Stimulated activated CD8-positive, alpha-beta memory T cell treated with anti-CD3 and anti-CD28 coated beads, Interleukin-7, amount 100 ng/mL, for 48 hours (primary cell): ENCODE measurements at places on chromosomes 4 and X.

- no peak for DNase-seq
These were observed 15.0 kb upstream of the ENAM start for GRCh38 chr4:70613306-70614183.

GRCh38 chrX:7993873-7994272 lies 66.7 kb upstream of the PNPLA4 start:
- no peak for DNase-seq

DNA sequence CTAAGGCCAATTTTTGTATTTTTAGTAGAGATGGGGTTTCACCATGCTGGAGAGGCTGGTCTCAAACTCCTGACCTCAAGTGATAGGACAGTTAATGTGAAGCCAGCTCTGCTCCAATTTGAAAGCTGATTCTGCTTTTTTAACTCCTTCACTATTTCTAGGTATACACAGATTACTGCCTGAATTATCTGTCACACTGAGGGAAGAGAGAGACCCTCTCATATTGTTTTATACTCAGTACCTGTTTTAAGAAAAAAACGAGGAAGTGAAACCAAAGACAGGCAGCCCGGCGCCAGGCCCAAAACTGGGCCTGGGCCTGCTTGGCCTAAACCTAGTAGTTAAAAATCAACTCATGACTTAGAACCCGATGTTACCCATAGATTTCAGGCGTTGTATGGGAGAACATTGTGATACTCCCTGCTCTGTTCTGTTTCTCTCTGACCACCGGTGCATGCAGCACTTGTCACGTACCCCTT lies 1601.5 kb upstream of the PCDH10 start:
- DNase-seq = no peak

DNA sequence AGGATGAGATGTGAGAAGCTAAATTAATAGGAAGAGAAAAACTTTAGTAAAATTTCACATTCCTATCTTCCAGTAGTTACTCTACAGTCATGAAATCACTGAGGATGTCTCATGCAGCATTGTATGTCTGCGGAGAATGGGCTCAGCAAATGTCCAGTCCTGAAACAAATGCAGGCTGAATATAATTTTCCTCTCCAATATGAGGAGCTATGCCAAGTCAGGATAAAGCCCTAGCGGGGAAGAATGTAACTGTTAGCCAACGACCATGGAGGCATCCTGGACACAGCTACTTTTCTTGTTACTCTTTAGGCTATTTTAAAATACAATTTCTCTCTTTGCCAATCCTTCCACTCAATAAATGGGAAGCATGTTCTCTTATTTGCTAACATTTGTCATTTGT lies 127.7 kb downstream of the PRKX start:
- DNase-seq = no peak

DNA sequence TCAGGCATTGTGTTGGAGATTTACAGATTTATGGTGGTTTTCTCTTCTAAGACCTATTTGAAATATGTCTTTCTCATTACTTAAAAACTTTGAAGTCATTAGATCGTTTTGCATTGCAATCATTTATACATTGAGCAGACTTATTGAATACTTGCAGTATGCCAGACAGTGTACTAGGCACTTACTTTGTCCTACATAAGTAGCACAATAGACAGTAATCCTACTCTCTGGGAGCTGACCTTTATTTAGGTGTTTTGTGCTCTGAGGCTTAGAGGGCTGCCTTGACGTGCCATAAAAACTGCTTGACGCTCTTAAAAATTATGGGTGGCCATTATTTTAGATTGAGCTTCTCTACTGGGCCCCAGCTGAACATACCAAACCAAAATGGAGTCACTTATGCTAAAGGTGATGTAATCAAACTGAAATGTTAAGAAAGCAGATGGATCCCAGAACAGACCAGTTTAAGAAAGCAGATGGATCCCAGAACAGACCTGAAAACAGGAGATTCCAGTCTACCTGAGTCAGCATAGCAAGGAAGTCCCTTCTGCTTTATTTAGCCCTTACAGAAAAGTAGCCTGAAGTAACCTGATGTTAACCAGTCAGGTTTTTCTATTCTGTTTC lies 42.4 kb downstream of the PTTG2 start:
- no peak for DNase-seq

DNA sequence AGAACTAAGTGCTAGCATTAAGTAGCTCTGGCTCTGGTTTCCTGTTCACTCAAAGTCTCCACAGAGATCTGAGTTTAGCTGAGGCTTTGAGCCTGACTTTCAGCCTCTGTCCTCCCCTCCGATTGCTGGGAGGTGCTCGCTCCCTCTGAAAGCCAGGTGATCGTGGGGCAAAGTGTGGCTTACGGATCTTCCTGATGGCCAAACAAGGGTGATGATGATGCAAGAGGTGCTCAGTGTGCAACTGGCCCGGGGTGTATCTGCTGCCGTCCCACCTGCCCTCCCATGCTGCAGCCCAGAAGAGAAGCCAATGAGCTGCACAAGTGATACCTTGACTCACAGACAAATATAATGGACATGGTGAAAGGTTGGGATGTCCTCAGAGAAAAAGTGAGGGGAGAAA lies 169.2 kb upstream of the TBC1D9 start:
- DNase-seq = no peak

DNA sequence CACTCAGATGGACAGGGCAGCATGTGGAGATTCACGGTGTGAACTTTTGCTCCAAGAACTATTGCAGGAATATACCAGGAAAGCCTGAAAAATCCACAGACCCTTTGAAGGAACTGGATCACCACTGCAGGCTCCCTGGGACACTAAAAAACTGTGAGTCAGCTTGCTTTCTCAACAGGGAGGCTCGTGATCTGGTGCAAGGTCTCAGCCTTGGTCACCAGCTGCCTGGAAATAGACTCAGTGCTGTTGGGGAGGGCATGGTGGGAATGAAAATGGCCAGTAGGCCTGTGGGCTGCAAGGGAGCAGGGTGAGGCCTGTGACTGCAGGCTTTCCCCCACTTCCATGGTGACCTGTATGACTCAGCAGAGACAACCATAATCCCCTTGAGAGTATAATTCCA lies 426.4 kb upstream of the RPS6KA3 start:
- no peak for DNase-seq

- no peak for DNase-seq
These were observed 36.1 kb downstream of the ZBTB49 start for GRCh38 chr4:4326166-4326565.

DNA sequence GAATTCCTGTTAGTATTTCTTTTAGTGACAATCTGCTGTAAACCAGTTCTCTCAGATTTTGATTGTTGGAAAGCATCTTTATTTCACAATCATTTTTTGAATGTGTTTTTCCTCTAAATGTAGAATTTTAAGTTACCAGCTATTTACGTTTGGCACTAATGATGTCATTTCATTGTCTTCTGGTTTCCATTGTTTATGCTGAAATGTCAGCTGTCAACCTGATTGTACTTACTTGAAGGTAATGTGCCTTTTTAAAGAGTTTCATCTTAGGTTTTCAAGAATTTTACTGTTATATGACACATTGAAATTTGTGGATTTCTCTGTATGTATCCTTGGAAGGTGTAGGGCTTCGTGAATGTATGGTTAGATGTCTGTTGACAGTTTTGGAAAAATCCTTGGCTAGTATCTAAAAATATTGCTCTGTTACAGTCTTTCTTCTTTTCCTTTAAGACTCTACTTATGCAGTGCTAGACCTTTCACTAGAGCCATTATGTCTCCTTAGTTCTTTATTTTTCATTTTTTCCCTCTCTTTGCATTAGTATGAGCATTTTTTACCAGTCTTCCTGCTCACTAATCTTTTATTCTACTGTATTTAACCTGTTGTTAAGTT lies 30.4 kb downstream of the SMAD1 start:
- DNase-seq = no peak

GRCh38 chrX:110852180-110852579 lies 56.6 kb upstream of the CHRDL1 start:
- no peak for DNase-seq

GRCh38 chrX:10398215-10398614 lies 222.2 kb downstream of the MID1 start:
- no peak for DNase-seq

DNA sequence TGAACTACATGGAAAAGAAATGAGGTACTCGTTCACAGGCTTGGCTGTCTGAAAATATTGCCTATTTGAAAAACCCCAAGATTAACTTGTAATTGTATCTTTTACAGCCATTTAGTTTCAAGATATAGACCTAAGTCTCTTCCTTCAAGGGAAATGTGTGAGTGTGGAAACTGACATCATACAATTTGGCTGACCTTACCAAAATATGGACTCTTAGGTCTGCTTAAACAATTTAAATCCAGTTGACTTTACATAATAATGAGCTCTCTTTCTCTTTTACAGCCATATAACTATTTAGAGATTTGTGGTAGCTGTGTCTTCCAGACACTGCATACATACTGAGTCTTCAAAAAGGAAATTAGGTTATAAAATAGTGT lies 186.9 kb downstream of the NR3C2 start:
- DNase-seq = no peak

- DNase-seq = no peak
These were observed 96.6 kb downstream of the HPGD start for GRCh38 chr4:174425669-174426068.

DNA sequence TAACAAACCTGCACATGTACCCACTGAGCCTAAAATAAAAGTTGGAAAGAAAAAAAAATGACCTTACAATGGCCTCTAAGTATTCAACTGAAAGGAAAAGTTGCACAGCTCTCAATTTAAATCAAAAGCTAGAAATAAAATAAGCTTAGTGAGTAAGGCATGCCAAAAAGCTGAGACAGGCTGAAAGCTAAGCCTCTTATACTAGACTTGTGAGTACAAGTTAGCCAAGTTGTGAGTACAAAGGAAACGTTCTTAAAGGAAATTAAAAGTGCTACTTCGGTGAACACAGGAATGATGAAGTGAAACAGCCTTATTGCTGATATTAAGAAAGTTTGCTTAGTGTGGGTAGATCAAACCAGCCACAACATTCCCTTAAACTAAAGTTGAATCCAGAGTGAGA lies 707.9 kb upstream of the PITX2 start:
- DNase-seq = no peak

DNA sequence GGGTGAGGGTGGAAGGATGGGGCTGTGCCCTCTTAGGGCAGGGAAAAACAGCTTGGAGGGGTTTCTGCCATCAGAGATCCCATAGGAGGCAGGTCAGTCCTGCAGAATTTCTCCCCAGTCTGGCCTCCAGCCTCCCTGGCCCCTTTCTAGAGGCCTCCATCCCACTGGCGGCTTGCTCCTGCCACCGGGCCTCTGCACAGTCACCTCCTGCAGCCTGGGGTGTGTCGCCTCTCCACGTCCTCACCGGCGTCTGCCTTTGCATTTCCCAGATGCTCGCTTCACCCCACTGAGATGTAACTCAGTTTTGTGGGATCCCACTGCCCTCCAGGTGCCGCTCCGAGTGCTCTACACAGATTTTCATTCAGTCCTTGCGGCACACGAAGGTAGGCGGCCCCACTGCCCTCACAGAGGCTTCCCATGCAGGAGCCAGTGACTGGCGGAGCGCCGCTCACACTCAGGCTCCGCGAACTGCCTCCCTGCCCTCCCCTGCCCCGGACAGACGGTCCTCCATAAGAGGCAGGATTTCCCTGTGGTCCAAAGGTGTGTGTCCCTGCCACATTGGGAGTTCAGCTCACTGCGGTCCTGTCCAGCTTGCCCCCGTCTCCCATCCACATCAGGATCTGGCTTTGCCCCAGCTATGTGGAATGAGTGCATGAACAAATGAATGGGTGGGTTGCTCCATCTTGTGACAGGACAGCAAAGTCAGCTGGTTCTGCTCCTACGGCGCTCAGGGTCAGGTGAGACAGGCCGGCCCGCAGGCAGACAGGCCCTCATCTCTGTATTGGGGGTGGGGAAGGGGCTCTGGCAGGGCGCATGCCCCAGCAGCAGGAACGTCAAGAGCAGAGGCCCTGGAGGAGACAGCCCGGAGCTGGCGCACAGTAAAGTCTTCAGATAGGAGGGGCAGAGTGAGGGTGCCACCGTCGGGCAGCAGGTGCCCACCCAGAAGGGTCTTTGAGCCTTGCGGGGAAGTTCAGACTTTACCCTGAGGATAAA lies 2.7 kb upstream of the TMEM271 start:
- DNase-seq = no peak

GRCh38 chrX:68832516-68833447 lies 4.0 kb downstream of the EFNB1 start:
- DNase-seq = no peak

DNA sequence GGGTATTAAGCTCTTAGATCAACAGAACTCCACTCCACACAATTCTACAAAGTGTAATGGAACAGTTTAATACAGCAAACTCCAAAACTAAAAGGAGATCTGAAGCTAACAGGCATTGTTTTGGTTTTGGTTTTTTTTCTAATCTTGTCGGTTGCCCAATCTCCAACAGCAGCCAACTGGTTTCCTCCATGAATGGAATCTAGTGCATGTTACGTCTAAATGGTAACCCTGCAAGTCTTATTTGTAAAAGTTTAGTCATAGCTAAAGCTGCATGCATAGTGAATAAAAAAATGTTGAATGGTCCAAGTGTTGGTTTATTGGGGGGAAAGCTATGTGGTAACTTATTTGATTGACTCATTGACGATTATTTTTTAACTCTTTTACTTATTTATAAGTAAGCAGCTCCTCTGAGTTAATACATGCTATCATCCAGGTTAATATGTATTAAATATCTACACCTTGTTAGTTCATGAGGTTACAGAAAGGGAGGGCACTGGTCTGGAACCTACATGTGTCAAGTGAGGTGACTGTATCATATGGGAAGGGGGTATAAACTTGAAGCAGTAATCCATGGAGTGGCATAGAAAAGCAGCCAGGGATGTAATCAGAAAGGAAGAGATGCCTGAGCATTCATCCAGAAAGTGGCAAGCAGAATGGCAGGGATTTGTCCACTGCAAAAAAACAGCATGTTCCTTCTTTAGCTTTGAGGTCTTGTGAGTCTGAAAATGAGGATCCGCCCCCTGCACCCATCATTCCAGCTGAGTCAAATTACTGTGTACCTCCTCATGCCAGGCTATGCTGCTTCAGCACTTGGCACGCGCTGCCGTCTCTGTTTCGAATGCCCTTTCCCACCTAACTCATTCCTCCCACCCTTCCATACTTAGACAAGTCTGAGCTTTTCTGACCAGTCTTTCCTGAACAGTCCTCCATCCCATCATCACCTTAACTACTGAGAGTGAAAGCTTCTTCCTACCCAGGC lies 81.7 kb downstream of the PDGFC start:
- no peak for DNase-seq

GRCh38 chr4:19657856-19658255 lies 593.8 kb upstream of the SLIT2 start:
- no peak for DNase-seq

DNA sequence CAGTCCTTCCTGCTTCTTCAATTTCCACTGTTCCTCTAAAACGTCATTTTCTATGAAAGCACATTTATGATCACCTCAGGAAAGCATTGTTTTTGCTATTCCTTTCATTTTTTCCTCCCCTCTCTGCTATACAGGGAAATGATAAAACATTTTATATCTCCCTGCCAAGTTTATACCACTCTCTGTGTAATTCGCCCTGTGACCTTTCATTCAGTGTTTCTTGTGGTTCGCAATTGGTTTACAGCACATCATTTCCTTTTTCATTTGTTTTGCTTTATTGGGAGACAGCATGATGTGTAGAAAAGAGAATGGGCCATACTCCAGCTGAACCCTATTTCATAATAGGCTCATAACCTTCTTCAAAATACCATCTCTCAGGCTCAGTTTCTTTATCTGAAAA lies 99.9 kb upstream of the RAPGEF2 start:
- DNase-seq = no peak
